ENCODE measurements at places on chromosomes 11 and 22. TPM values are rescaled to one million over a fixed set of nuclear protein-coding genes. Genes with fewer than 3 reads are reported as not detected.

Gene TUB
- polyA plus RNA-seq: 12.2 TPM

- DNase-seq: no peak
Measured at GRCh38 chr11:64060263-64060860, 24.6 kb downstream of the FLRT1 start.

DNA sequence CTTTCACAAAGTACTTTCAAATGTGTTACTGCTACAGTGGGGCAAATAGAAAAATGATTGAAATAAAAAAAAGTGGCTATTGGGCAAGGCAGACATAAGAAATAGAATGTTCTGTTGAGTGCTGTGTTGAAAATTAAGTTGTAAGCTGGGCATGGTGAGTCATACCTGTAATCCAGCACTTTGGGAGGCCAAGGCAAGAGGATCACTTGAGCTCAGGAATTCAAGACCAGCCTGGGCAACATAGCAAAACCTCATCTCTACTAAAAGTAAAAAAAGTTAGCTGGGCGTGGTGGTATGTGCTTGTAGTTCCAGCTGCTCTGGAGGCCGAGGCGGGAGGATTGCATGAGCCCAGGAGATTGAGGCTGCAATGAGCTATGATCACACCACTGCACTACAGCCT, 26.9 kb upstream of the LDHA start:
- DNase-seq: no peak

DNA sequence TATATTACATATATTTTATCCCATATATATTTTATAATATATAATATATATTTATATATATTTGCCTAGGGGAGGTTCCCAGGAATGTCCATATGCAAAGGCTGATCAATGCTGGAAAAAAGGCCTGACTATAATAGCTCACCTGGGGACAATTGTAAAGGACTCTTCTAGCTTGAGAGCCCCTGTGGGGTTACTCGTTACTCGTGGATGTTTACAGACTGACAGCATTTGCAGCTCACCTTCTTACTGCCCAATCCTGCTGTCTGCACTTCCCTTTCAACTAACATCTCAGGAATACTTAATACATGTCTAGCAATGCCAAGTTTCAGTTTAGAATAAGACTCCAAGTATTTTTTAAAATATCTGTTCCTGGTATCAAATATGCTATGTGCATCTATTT, 1365.4 kb upstream of the RAG2 start:
- DNase-seq: no peak

Gene CHRDL2
- polyA plus RNA-seq: 7.4 TPM

Gene SCN4B
- 4.3 TPM for polyA plus RNA-seq

- no peak for DNase-seq
Measured at GRCh38 chr11:128579798-128580504, 7.4 kb downstream of the ETS1 start.

Gene SSTR3
- not detected for polyA plus RNA-seq

Gene TPBGL
- 0.42 TPM for polyA plus RNA-seq

Gene SLC15A3
- 27.2 TPM for polyA plus RNA-seq

Gene BIRC3
- 1.7 TPM for polyA plus RNA-seq

DNA sequence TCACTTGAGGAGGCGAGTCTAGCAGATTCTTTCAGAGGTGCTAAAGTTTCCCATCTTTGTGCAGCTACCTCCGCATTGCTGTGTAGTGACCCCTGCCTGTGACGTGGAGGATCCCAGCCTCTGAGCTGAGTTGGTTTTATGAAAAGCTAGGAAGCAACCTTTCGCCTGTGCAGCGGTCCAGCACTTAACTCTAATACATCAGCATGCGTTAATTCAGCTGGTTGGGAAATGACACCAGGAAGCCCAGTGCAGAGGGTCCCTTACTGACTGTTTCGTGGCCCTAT, 8.9 kb upstream of the SAMM50 start:
- no peak for DNase-seq

- DNase-seq: no peak
Measured at GRCh38 chr22:44441401-44442185, 56.4 kb downstream of the RTL6 start.

Gene OR8A1
- polyA plus RNA-seq: not detected

Gene TREH
- polyA plus RNA-seq: 0.20 TPM

- DNase-seq: no peak
Measured at GRCh38 chr11:41878095-41878494, 418.6 kb upstream of the LRRC4C start.

Gene VSIG10L2
- not detected for polyA plus RNA-seq

DNA sequence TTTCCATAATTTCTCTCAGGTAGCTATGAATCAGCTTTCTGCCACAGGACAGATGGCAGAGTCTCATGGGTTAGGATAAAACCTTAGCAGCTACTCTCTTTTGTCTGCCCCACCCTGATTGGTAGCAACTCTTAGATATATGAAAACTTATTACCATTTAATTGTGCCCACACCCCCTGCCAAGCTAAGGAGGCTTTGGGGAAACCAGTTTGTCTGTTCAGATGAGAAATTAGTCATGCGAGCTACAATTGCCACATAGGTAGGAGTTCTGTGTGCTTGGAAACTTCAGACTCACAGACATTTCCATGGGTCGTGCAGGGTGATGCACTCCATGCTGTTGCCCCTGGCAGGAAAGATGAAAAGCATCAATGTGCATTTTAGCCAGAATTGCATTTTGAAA, 39.9 kb downstream of the CD44 start:
- DNase-seq: no peak

Data from muscle of back (tissue), 13 donors.